ENCODE measurements at places on chromosomes 4 and X. TPM values are rescaled to one million over a fixed set of nuclear protein-coding genes. Genes with fewer than 3 reads are reported as not detected.

GRCh38 chr4:148273501-148273986 is 168.7 kb downstream of the NR3C2 start:
- DNase-seq, result no peak

DNA sequence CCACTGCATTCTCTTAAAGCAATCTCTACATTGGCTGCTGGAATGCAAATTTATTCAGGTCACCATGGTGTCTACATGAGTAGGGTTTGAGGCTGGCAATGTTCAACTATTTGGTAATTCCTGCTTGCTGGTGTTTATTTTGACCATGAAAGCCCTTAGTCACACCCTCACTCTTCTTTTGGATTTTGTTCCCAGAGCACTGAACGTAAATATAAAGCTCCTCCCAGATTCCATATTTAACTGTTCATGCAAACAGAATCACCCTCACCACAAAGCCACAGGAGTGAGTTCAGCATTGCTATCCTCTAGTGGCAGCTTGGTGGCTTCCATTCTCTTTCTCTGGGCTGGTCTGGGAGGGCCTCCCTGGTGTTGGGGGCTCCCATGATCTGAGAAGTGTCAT is 82.8 kb downstream of the LNX1 start:
- peak; percentile 78 for DNase-seq

GRCh38 chr4:2297606-2298531 is 36.0 kb upstream of the MXD4 start:
- no peak for DNase-seq

Gene C4orf50
- not detected for total RNA-seq

- no peak for DNase-seq
Measured at GRCh38 chr4:2289955-2290333, 28.0 kb upstream of the MXD4 start.

Gene RADX
- total RNA-seq, result not detected

DNA sequence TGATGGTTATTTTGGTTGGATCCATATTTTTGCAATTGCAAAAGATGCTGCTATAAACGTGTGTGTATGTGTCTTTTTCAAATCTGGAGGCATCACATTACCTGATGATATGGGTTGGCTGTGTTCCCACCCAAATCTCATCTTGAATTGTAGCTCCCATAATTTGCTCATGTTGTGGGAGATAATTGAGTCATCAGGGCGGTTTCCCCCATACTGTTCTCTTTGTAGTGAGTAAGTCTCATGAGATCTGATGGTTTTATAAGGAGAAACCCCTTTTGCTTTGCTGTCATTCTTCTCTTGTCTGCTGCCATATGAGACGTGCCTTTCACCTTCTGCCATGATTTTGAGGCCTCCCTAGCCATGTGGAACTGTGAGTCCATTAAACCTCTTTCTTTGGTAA is 33.4 kb downstream of the APOOL start:
- no peak for DNase-seq

Gene MTHFD2L
- 8.9 TPM for total RNA-seq

- no peak for DNase-seq
Measured at GRCh38 chr4:8368061-8368481, 72.5 kb downstream of the ACOX3 start.

Gene GATB
- 23.5 TPM for total RNA-seq

Gene CFAP99
- 0.42 TPM for total RNA-seq

DNA sequence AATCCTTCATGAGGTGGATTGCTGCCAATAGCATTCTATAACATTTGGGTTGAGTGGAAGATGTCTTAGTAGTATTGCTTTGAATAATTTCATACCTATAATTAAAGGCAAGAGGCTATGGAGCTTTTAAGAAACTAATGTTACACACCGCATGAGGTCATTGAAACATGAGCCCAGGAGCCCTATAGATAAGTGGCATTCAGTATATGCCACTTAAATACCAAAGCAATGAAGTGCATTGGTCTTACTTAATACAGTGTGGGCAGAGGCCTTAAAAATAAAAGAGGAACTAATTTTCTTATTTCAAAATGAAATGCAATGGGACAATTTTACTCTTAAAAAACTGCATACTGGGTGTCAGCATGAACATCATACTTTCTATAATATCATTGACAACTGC is 47.5 kb downstream of the SPATA18 start:
- no peak for DNase-seq

DNA sequence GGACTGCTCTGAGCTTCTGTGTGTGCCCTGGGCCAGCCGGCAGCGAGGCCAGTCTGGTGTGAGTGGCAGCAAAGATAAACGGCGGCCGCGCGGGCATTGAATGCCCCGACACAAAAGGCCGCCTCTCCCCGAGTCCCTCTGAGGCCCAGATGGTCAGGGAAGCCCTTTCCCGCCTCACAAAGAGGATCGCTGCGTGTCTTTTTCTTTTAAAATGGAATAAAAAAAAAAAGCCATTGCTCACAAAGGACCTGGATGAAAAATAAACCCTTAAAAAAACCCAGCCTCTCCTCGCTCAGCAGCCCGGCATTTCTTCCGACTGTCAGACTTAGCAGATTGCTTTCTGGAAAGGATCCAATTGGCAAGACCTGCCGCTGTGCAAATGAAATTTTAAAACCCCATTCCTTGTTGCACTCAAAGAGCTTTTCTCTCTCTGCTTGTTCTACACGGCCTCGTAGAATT is 578.7 kb downstream of the BCOR start:
- DNase-seq, result peak; percentile 11

GRCh38 chr4:145828802-145829485 is 109.7 kb downstream of the ZNF827 start:
- DNase-seq, result no peak

- no peak for DNase-seq
Measured at GRCh38 chrX:42027367-42028000, 104.1 kb upstream of the CASK start.

DNA sequence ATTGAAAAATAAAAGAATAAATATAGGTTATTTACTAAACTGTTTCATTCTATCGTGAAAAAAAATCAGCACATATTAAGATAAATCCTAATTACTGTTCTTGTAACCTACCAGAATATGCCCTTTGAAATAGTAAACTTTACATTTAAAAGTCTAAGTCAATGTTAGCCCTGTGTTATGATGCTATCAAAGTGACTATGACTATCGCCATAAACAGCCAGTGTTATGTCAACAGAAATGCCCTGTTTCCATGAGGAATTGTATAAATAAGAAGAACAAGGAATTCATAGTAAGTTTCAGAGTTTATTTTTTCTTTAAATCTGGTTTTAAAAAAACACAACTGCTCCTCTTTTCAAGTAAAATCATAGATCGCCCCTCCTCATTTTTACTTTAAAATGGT is 11.4 kb downstream of the NR3C2 start:
- no peak for DNase-seq

DNA sequence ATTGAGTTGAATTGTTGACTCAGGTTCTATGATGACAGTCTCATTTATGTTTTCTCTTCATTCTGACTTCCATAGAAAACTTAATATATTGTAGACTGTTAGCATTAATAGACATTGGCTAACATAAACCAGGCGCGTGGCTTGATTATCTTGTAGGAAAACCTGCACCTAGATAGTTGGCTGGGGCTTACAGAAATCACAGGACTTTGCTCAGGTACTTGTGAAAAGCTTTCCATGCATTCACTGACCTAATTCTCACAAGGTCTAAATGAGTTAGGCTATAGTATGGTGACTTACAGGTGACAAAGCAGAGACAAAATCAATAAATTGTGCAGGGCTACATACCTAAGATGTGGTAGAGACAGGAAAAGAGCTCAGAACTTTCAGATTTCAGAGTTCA is 212.8 kb downstream of the GPAT3 start:
- DNase-seq, result no peak

Gene PABPC4L
- total RNA-seq, result 1.9 TPM

DNA sequence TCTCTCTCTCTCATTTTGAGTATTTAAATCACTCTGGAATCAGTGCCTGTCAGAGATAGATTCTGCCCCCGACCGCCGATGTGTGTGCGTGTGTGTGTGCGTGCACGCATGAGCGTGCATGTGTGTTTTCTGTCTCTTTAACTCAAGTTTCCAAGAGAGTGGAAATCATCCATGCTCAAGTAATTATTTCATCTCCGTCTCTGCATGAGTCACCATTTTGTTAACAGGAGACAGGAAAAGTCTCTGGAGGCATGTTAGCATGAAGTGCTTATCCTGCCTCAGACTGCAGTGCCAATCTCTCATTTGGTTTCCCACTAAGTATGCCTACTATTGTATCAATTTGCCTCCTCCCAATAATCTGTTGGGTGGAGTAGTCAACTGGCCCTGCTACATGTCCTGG is 182.9 kb upstream of the NHS start:
- DNase-seq, result peak; percentile 45

- DNase-seq, result no peak
Measured at GRCh38 chr4:78120144-78120880, 63.2 kb downstream of the FRAS1 start.

DNA sequence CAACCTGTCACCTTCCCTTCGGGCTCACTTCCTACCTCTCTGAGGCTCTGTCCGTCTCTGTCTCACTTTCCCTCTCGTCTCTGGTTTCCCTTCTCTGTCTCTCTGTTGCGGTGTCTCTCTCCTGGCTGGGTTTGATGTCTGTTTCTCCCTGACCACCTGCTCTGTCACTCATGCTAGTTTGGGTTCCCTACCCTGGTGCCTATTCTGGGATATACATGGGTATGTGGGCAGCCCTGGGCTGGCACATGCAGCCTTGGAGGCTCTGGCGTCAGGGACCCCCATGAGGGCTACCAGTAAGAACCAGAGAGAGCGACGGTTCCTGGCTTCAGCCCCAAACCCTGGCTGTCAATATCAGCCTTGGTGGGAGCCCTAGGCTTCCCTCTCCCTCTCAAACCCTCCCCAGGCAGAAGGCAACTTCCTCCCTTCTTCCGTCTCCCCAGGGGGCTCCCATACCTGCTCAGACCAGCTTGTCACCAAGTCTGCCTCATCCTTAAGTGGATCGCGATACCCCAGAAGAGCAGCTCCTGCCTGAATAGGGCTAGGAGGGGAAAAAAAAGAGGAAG is 314 bp downstream of the DNASE1L1 start:
- DNase-seq, result no peak

GRCh38 chrX:12824944-12825343 is 33.7 kb downstream of the PRPS2 start:
- DNase-seq, result no peak

DNA sequence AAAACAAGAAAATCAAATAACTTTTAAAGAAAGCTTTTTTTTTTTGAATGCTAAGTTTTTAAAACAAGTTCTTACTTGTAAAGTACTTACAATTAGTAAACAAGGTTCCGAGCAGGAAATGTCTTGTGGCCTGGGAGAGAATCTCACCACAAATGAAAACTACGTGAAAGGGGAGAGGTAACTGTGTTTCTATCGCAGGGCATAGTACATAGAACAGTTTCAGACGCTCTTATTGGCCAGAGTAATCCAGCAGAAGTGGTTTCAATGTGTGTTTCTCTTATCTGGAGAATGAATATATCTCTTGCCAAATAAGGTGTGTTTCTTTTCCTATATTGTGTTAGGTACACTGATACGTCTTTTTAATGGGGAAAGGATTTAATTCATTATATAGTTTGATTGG is at the start of gene PLAC8:
PLAC8 (minus strand) TSS at position 154 of the 400 bp plus-strand sequence. CDS start 6,808 bp downstream, outside the sequence.
- peak; percentile 78 for DNase-seq

Gene F8
- total RNA-seq, result 9.3 TPM

Gene CXorf49
- total RNA-seq, result not detected

DNA sequence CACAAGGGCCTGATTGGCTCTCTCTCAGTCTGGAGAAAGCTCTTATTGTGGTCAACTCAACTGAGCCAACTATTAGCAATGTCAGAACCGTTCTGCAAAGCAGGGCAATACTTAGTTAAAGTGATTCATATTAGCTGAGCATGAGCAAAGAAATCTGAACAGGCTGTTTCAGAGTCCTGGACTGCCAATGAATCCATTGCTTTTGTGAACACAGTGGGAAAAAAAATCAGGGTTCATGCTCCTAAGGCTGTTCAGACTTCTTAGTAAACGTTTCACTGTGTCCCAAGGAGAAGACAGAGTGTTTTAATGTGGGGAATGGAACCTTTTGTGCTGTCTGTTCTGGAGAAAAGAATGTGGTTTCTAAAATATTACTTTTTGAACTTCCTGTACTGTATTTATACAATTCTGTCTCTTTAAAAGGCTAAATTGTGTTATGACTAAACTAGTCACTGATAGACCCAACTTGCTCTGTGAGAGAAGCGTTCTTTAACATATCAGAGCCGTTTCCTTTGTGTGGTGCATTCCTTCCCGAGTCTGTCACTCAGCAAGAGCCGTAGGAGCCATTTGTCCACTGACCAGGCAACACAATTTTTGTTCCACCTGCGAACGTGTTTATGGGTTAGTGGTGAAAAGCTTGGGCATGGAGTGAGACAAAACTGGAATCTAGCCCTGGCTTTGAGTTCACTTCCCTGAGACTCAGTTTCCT is 366.1 kb downstream of the FBXO8 start:
- DNase-seq, result peak; percentile 21
